ENCODE measurements at places on chromosomes 13 and 19. TPM values are rescaled to one million over a fixed set of nuclear protein-coding genes. Genes with fewer than 3 reads are reported as not detected.
A peak's percentile ranks its signal among the peaks of the same experiment; 100 is the strongest.

DNA sequence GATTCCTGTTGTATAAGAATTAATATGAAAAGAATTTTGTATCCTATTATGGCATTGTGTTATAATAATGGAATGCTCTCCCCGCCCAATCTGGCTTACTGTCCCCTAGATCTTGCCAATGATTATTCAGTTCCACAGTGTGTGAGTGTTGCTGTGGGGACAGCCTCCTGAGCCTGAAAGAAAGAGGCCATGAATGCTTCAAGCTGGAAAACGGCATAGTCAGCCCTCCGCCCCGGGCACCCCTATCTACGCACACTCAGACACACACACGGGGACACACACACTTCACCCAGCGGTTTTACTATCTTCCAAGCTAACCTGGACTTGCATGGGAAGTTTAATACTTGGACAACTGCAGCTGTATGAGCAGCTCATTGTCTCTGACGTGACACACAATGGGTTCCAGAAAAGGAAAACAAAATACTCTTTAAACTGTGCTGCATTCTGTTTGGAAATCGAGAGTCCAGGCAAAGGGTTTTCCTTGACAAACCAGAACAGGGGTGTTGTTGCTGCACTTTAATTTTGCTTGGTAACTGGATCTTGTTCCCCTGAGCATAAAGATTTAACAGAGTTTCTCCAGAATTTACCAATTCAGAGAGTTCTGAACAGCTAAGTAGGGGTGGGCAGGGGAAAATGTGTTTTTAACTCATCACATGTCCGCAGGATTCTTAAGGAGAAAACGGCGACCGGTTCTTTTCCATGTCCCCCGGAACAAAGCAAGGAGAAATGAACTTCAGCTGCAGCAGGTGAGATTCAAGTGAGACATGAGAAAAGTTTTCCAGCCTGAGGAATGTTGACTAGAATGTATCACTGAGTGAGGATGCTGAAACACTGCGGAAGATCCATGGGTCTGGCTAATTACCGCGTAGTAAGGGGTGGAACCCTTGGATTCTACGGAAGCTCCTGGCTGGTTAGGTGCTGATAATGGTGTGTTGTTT, 472.9 kb downstream of the FOXO1 start:
- DNase-seq: no peak

GRCh38 chr13:44817131-44817671, 172.1 kb downstream of the NUFIP1 start:
- no peak for DNase-seq

- DNase-seq: no peak
Measured at GRCh38 chr19:5097959-5098623, 129.2 kb downstream of the KDM4B start.

DNA sequence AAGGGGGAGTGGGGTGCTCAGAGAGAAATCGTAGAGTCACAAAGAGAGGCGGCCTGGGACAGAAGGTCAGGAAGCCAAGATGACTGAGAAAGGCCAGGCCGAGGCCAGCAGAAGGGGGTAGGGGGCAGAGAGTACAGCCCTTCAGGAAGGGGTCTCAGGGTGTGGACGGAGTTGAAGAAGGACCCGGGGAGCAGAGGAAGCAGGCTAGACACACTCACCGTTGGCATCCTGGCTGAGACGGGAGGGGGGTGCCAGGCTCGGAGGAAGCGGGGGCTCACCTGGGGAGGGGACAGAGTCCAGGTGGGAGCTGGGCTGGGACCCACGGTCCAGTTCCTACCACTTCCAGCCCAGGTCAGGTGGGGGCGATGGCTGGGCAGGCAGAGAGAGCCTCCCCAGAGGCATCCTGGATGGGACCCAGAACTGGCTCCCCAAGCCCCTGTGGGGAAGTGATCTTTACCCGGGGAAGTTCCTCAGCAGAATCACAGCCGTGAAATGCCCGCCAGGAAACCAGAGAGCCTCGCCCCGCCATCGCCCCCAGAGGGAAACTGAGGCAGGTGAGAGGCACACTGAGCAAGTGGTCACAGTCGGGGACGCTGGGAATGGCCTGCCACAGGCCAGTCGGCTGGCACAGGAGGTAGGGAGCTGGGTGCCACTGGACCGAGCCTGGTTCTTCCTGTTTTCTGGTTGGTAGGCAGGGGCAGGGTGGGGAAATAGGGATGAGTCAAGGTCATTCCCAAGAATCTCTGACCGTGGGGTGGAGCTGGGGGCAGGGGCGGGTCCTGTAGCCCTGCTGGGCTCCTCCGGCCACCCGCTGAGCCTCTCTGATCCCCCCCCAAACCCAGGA, 1.4 kb downstream of the MATK start:
- no peak for DNase-seq

GRCh38 chr19:39398297-39398864, 7.2 kb downstream of the MED29 start:
- peak; percentile 89 for DNase-seq

GRCh38 chr13:60267498-60268202, 103.9 kb upstream of the DIAPH3 start:
- DNase-seq: no peak

GRCh38 chr13:50075619-50076097, 60.4 kb downstream of the KCNRG start:
- DNase-seq: peak; percentile 53

DNA sequence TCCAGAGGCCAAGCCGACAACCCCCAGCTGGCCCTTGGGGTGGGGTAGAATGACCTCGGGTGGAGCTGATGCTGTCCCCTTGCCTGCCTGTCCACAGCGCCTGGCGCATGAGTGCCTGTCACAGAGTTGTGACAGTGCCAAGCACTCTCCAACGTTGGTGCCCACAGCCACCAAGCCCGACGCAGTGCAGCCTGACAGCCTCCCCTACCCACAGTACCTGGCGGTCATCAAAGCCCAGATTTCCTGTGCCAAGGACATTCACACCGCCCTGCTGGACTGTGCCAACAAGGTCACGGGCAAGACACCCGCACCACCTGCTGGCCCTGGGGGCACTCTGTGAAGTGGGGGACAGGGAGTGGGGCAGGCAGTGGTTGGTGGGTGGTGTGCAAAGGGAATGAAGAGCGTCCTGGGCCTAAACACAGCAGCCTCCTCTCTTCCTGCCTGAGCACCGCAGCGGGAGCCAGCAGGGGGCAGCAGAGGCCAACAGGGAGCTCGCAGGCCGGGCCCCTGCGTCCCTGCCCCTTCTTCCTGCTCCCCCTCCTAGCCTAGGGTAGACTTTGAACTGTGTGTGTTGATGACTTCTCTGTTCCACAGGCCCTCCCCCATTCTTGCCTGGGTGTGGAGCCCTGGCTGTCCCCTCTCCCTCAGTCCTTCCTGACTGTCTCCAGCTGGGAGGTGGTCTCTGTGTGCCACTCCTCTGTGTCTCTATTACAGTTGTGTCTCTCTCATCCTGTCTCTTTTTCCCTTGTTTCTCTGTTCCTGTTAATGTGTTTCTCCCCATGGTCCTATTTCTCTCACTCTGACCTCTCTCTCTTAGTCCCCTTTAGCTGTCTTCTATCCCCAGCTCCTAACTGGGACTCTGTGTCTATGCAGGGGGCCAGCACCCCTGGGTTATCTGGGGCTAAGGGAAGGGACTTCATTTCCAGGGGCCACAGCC, 6.5 kb downstream of the MED29 start:
- peak; percentile 87 for DNase-seq

The CGB7 gene
- under 0.01 TPM for total RNA-seq

The MEX3D gene
- 48.6 TPM for total RNA-seq

Data from fibroblast of villous mesenchyme (primary cell).